ENCODE measurements at places on chromosomes 5 and 9. TPM values are rescaled to one million over a fixed set of nuclear protein-coding genes. Genes with fewer than 3 reads are reported as not detected.

CDO1 gene
- total RNA-seq, result 0.82 TPM

- DNase-seq, result no peak
- H3K36me3 ChIP-seq, result no peaks in the 10 kb centered on the region
- H3K27me3 ChIP-seq, result no peaks in the 10 kb centered on the region
- no peak overlapping the region for H3K4me3 ChIP-seq
- no peak overlapping the region for H3K27ac ChIP-seq
These were observed 91.9 kb upstream of the CHD1 start for GRCh38 chr5:99020698-99021048.

GRCh38 chr5:127051591-127051990 is 21.2 kb upstream of the MARCHF3 start:
- H3K36me3 ChIP-seq, result no peaks in the 10 kb centered on the region
- no peak for DNase-seq
- no peak overlapping the region for H3K4me3 ChIP-seq

CHSY3 gene
- total RNA-seq, result not detected

DNA sequence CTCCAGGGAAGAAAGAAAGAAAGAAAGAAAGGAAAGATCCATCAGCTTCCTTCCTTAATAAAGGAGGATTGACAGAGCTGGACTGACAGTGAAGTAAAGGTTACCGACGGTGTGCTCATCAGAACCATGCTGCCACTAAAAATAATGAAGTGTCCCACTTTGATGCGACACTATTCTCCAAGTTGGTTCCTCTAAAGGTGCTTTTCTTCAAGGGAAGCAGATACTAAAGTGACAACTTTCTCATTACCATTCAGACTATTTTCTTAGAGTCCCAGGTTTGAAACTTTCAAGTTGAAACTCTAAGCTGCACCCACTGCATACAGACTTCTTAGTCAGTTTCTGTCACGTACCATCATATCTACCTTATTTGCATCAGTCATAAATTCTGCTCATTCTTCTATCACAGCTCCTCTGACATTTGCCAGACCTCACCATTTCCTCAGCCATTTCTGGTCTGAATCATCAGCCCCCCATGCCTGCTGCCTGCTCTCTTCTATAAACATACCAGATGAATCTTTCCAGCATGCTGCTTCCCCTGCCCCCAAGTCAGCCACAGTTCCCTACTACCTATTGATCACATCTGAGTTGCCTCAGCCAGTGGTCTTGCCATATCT is 177.6 kb downstream of the DEPDC1B start:
- DNase-seq, result no peak
- H3K4me1 ChIP-seq, result no peaks in the 10 kb centered on the region
- H3K27ac ChIP-seq, result no peak overlapping the region
- H3K36me3 ChIP-seq, result no peaks in the 10 kb centered on the region

GRCh38 chr5:17156463-17156862 is 61.0 kb upstream of the BASP1 start:
- H3K27ac ChIP-seq, result no peak overlapping the region
- H3K27me3 ChIP-seq, result no peaks in the 10 kb centered on the region
- H3K4me3 ChIP-seq, result no peak overlapping the region
- no peak for DNase-seq

DNA sequence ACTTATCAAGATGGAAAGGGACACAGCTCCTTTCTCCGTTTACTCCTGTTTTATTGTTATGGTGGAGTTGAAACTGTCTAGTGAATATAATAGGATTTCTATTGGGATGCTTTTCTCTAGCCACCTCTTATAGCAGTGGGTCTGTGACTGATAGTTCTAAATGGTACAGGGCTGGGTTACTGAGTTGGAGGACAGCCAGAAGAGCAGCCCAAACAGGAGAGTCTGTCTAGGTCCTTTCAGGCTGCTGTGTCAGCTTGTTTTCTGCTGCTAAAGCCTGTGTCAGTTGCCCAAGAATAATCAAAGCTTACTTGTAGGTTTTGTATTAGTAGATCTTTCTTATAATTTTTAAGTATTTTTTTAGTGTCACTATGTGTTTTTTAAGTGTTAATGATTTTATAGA is 356.0 kb upstream of the SEMA6A start:
- no peaks in the 10 kb centered on the region for H3K4me1 ChIP-seq
- no peak for DNase-seq
- H3K4me3 ChIP-seq, result no peak overlapping the region
- no peak overlapping the region for H3K27ac ChIP-seq

CYSRT1 gene
- not detected for total RNA-seq

DNA sequence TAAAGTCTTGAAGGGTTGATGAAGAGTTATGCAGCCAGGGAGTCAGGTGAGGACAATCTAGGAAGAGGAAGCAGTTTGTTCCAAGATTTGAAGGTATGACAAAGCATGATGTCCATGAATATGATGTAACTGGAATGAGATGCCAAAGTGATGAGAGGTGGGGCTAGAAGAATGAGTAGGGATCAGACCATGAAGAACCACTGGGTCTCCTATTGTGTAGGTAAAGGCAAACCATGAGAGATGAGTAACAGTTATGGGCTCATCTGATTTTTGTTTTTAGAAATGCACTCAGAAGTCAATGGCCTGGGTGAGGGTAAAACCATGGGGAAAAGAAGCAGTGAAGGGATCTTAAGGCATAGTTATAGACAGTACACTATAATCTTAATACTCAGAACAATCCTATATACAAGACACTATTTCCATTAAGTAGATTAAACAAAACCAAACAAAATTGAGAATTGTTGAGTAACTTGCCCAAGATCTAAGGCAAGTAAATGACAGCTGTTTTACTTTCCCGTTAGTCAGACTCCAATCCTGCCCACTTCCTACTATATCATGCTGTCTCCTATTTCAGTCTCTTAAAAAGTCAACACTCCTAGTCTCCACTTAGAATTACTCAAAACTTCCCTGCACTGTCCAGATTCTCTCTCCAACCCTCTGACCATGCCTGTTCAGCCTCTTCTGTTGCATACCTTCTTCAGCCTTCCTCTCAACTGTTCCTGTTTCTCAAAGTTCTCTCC is 393.8 kb upstream of the MEF2C start:
- H3K36me3 ChIP-seq, result no peaks in the 10 kb centered on the region
- no peak for DNase-seq
- H3K4me1 ChIP-seq, result no peaks in the 10 kb centered on the region
- H3K27me3 ChIP-seq, result no peaks in the 10 kb centered on the region
- H3K4me3 ChIP-seq, result no peak overlapping the region
- H3K27ac ChIP-seq, result no peak overlapping the region
